ENCODE measurements at places on chromosomes 7 and 10. TPM values are rescaled to one million over a fixed set of nuclear protein-coding genes. Genes with fewer than 3 reads are reported as not detected.
A peak's percentile ranks its signal among the peaks of the same experiment; 100 is the strongest.

DNA sequence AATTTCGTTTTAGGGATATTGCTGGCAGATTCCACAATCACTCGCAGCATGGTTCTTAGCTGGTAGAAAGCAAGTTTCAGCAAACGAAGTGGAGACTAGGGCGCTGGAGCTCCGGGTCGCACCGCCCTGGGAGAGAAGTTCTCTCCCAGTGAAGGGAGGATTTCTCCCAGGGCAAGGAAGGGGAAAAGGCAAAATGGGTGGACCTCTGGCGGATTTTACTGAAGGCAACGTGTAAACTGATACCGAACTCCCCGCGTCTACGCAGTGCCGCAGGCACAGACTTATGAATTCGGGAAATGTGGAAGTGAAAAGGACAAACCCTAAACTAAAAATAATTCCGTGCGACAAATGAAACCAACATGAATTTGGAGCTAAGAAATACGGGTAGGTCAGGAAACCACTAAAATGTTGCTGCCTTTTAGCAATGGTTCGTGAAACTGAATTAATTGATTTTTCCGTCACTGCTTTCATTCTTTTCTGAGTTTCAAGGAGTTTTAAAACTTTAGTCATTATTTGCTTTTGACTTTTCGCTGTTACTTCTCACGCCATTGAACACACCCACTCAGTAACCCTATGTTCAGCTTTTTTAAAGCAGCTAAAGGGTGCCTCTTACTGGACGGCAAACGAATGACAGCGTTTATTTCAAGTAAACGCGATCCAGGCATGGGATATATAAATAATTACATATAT, at the start of gene MYOF:
TSS of gene MYOF (minus strand) at position 190 of the 690 bp plus-strand sequence. CDS start at position 50, 140 bp downstream.
- DNase-seq: peak; percentile 93
- H3K4me1 ChIP-seq: peaks cover 10% of the 10 kb centered on the region
- no peaks in the 10 kb centered on the region for H3K27me3 ChIP-seq
- H3K27ac ChIP-seq: peak within 1 kb of the TSS; percentile 100
- peaks cover 4% of the 10 kb centered on the region for H3K36me3 ChIP-seq

DNA sequence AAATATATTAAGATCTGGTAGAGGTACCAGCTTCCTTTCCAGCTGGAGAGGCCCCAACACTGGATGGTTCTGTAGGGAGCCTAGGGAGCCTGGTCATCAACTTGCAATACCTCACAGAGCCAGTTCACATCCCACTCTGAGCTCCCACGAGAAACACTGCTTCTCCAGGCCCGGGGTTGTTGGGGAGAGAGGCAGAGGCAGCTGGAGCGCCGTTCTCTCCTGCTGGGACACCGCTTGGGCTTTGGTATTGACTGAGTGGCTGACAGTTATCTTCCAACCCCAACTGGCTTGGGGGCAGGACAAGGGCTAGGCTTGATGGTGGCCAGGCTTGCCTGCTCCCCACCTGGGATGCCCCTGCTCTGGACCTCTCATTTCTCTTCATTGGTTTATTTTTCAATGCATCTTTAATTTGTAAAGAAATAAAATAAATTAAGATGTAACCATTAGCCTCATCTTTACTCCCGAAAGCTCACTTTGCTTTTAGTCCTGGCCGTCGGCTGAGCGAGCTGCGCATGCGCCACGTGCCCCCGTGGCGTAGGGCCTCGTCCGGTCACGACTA, 10.0 kb upstream of the CHCHD1 start:
- H3K27ac ChIP-seq: peak overlapping the region; percentile 91
- peak; percentile 73 for DNase-seq
- peaks cover 54% of the 10 kb centered on the region for H3K36me3 ChIP-seq
- H3K4me3 ChIP-seq: peak overlapping the region; percentile 72

GRCh38 chr7:99108613-99109012, 35.3 kb downstream of the SMURF1 start:
- peak overlapping the region; percentile 75 for H3K27ac ChIP-seq
- peak; percentile 73 for DNase-seq
- no peaks in the 10 kb centered on the region for H3K27me3 ChIP-seq
- peaks cover 38% of the 10 kb centered on the region for H3K4me1 ChIP-seq

GRCh38 chr7:115709664-115710063, 320.9 kb downstream of the TFEC start:
- no peaks in the 10 kb centered on the region for H3K4me1 ChIP-seq
- no peak overlapping the region for H3K27ac ChIP-seq
- no peak overlapping the region for H3K4me3 ChIP-seq
- no peaks in the 10 kb centered on the region for H3K27me3 ChIP-seq

DNA sequence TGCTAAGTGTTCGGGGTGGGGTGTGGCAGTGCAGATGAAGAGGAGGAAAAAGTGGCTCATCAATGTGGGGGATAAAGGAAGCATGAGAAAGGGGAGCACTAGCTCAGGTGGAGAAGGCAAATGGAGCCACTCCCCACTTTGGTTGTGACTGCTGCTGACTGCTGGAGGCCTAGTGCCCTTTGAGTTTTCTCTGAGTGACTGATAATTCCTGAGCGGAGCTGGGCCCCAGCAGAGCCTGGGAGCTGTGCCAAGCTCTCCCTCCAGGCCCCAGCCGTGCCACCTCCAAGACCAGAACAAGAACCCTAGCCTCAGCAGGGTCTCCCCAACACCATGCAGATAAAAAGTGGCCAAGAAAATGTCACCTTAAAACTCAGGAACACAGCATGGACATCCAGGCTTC, 9.7 kb upstream of the RASSF4 start:
- peaks cover 9% of the 10 kb centered on the region for H3K4me1 ChIP-seq
- no peaks in the 10 kb centered on the region for H3K36me3 ChIP-seq
- no peak overlapping the region for H3K4me3 ChIP-seq
- no peak overlapping the region for H3K27ac ChIP-seq
- DNase-seq: no peak

DNA sequence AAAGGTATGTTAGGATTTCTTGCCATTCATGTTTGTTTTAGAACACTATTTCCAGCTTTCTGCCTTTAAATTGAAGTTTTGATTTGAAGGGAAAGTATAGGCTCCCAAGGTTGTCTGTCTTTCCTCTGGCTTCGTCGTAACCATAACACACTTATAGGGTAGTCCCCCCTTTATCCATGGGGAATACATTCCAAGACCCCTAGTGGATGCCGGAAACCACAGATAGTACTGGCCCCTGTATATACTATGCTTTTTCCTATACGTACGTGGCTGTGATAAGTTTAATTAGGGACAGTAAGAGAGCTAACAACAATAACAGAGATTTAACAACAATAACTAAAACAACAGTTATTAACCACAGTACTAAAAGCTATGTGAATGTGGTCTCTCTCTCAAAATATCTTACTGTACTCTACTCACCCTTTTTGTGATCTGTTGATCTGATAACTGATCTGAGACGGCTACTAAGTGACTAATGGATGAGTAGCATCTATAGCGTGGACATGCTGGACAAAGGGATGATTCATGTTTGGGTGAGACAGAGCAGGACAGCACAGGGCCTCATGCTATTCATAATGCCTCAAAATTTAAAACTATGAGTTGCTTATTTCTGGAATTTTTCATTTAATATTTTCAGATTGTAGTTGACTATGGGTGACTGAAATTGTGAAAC, 273.1 kb downstream of the AUTS2 start:
- H3K27me3 ChIP-seq: no peaks in the 10 kb centered on the region
- DNase-seq: peak; percentile 36
- no peak overlapping the region for H3K4me3 ChIP-seq
- H3K27ac ChIP-seq: no peak overlapping the region
- H3K4me1 ChIP-seq: no peaks in the 10 kb centered on the region

DNA sequence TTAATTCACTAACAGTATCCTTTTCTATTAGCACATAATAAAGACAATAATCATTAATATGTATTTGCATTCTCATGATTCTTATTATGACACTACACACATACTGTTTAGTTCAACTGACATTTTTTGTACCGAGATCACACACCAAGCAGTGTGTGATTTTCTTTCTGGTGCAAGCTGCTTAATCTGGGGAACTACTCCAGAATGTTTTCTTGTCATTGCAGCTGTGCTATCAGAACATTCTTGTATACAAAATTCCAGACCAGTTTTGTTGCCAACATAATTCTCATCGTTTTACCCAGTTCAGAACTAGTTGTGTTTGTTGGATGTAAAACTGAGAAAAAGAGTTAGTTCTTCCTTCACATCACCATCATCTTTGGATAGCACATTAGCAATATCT, 37.4 kb downstream of the VKORC1L1 start:
- H3K4me1 ChIP-seq: peaks cover 3% of the 10 kb centered on the region
- no peaks in the 10 kb centered on the region for H3K36me3 ChIP-seq
- no peaks in the 10 kb centered on the region for H3K27me3 ChIP-seq
- H3K27ac ChIP-seq: no peak overlapping the region
- H3K4me3 ChIP-seq: no peak overlapping the region
- DNase-seq: peak; percentile 33

- DNase-seq: peak; percentile 96
- peaks cover 2% of the 10 kb centered on the region for H3K4me1 ChIP-seq
- peaks cover 54% of the 10 kb centered on the region for H3K36me3 ChIP-seq
Measured at GRCh38 chr7:99362801-99363200, 11.7 kb upstream of the ARPC1B start.

- no peak overlapping the region for H3K4me3 ChIP-seq
- no peaks in the 10 kb centered on the region for H3K27me3 ChIP-seq
- peaks cover 24% of the 10 kb centered on the region for H3K36me3 ChIP-seq
Measured at GRCh38 chr10:103181244-103181643, 11.8 kb downstream of the NT5C2 start.

GRCh38 chr10:119237722-119238436, 30.5 kb downstream of the GRK5 start:
- peaks cover 34% of the 10 kb centered on the region for H3K4me1 ChIP-seq
- peak overlapping the region; percentile 22 for H3K27ac ChIP-seq
- no peak overlapping the region for H3K4me3 ChIP-seq
- H3K27me3 ChIP-seq: no peaks in the 10 kb centered on the region
- H3K36me3 ChIP-seq: peaks cover 5% of the 10 kb centered on the region

Gene IGFBP1
- not detected for total RNA-seq

Gene TCAF2
- 3.3 TPM for total RNA-seq

Gene GIMAP5
- total RNA-seq: not detected

Gene SEM1
- total RNA-seq: 23.6 TPM

Gene FAM25A
- total RNA-seq: not detected

Gene TACC2
- total RNA-seq: 2.9 TPM

Measured in IMR-90 (cell line).